Mammary microvascular endothelial cell (primary cell): ENCODE measurements at places on chromosomes 3 and 15. TPM values are rescaled to one million over a fixed set of nuclear protein-coding genes. Genes with fewer than 3 reads are reported as not detected.

Gene FGD5
- 49.4 and 50.4 TPM in 2 replicates for total RNA-seq

Gene LRRC15
- 0.20 and 0.25 TPM in 2 replicates for total RNA-seq

Gene FRG2C
- 0.15 TPM in 1 of 2 replicates, not detected in the other for total RNA-seq

Gene FBXW12
- not detected in 2 replicates for total RNA-seq

Gene DGKG
- 2.4 and 2.9 TPM in 2 replicates for total RNA-seq

Gene RHOV
- total RNA-seq, result 0.05 TPM in 1 of 2 replicates, not detected in the other

Gene ITGA11
- total RNA-seq, result 0.27 and 1.3 TPM in 2 replicates
